Activated T-cell treated with anti-CD3 and anti-CD28 coated beads, Interleukin-2, amount 50 U/mL, for 1 hour (primary cell): ENCODE measurements at places on chromosomes 6 and 20.

- DNase-seq = no peak
Measured at GRCh38 chr6:132669690-132670291, 10.8 kb upstream of the TAAR1 start.

- DNase-seq = no peak
Measured at GRCh38 chr6:166569206-166569605, 17.3 kb downstream of the RAMACL start.

- no peak for DNase-seq
Measured at GRCh38 chr6:44789806-44790205, 402.3 kb downstream of the CDC5L start.

DNA sequence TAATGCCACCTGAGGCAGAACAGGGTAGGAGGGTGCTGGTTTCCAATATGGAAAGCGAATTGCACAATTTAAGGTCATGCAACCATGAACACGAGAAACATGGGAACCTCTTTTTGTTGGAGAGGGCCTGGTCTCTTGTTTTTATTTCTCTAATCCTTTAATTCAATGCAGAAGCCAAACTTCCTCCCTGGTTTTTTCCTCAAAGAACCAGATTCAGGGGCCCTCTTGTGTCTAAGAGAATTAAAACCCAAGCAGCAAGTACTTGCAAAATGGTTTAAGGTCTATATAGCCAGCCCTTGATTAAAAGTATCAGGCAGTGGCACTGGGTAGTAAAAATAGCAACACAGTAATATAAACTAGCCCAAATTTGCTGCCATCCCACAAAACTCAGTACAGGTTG, 19.5 kb downstream of the GSTA4 start:
- no peak for DNase-seq

DNA sequence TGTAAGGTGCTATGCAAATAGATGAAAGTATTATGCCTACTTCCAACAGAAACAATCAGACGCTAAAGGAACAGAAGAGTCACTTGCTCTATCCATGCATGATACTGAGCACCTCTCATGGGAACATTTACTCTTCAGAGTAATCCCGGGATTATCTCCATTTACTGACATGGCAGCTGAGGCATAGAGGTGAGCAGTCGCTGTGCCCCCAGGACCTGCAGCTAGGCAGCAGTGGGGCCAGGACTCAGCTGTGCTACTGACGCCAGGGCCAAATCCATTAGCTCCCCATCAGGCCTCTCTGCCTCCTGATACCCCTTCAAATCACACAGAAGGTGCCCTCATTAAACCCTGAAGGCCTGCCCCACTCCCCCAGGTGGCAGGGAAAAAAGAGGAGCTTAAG, 51.9 kb downstream of the TRAM2 start:
- no peak for DNase-seq

DNA sequence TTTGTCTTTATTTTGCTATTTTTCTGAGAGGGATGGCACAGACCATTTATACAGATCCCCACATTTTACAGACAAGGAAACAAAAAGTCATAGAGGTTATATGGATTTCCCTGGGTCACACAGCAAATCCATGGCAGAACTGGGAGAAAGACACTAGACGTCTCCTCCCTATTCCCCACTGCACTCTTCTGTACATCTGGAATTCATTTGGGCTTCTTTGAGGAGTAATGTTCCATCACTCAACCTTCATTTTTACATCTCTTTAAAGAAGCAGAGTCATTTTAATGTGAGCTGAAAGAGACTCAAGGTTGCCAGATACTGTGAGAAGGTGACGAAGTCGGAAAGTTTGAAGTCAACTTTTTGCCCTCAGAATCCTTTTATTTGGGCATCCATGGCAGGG, 207.3 kb downstream of the OTOR start:
- no peak for DNase-seq

DNA sequence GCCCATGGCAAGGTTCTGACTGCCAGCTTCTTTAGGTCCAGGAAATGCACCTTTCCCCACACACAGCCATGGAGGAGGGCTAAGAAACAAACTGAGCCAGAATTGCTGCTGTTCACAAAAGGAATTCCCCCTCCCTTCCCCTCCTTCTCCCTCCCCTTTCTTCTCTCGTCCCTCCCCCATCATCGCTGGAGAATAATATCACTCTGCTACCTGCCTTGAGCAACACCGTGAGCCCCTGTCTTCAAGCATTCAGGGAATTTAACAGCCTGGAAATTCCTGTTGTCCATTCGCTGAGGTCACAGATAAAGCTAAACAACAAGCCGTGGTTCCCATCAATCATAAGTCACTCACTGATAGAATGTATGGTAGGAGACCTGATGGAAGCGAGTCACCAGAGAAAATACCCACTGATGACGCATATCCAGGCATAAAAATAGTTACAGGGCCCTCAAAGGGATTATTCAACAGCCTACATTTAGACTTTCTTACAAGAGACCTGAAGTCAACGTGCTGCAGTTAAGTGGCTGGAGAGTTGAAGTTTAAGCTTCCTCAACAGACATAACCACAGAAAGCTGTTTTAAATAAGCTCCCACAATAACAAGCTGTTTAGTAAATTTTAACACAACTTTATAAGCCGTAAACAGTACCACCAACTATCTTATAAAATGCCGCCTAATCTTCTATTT, 59.7 kb downstream of the HIVEP2 start:
- DNase-seq = peak; percentile 55

DNA sequence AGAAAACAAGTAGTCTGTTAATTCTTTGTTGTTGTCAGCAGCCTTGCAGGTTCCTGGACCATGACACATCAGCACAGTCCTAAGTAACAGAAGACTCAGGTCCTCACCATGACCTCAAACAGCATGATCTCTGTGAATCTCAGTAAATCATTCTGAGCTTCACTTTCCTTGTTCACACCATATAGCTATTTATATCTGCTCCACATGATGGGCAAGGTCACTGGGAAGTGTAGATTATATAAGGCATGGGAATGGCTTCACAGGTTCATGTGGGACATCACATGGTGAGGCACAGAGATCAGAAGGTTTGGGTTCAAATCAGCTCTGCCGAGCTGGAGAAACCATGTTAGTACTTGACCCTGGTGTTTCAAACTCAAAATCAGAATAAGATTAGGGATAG, 245.4 kb upstream of the SPTLC3 start:
- no peak for DNase-seq

DNA sequence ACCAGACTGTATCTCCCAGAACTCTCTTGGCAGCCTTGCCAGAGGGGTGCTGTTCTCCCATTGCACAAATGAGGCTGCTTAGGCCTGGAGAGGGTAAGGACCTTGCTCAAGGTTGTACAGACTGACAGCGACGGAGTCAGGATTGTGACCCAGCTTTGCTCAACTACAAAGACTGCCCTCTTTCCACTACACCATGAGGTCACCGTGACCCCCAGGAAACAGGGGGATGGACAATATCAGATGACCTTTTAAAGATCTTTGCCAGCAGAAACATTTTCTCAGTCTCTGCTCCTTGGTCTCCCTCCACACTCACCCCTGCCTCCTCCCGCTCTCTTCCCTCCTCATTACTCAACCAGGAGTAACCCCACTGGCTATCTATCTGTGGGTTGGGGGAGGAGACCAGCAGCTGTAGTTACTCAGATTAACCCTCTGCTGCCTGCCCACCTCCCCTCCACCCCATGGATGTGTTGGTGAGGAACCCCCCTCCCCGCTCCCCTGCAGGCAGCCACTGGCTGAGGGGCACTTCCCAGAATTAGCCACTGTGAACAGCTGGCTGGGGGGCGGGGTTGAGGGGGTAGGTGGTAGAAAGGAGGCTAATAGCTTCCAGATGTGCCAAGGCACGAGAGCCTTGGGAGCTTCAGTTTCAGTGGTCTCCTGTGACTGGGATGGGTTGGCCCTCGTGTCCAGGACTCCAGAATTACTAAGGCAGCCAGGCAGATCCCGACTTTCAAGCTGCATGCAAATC, 26.9 kb upstream of the MRPS18A start:
- no peak for DNase-seq

DNA sequence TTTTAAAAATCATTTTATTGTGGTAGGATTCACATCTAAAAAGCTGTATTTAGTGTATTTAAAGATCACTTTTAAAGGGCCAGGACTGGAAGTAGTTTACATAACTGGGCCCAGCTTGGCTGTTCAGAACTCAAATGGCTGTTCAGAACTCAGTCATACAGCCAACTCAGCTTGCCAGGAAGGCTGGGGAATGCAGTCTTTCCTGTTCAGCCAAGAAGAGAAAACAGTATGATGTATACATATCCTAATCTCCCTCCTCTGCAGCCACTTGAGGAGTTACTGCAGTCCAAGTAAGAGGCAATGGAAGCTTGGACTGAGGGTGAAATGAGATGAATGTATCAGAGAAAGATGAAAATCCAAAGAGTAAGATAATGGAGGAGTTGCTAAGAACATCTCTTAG, 24.6 kb downstream of the DSTN start:
- no peak for DNase-seq

DNA sequence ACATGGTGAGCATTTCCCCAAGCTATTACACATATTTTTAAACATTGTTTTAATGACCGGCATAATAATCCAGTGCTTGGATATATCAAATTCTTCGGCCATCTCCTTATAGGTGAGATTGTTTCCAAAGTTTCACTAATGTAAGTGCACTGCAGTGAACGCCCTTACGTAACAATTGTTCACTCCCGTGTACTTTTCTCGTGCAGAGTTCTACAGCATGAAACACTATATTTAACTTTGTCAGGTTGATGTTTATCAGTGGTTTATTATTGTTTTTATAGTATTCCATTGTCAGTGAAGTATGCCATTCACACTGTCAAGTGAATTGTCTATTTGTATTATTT, 3.4 kb upstream of the GZF1 start:
- no peak for DNase-seq

DNA sequence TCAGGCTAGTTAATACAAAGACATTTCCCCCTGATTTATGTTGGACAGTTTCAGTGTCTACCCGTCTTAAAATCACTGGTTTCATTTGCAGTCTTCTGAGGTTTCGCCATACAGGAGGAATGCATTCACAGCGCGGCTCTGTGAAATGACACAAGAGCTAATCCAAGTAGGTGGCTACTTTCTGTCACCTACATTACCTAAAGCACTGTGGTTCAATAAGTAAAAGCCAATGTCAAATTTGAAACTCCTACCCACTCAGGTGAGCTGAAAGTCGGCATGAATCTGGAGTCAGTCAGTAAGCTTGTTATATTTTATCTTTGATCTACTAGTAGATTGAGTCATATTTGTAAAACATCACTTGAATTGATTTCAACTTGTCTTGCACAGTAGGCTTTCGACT, 370.8 kb downstream of the LAMA2 start:
- DNase-seq = no peak

DNA sequence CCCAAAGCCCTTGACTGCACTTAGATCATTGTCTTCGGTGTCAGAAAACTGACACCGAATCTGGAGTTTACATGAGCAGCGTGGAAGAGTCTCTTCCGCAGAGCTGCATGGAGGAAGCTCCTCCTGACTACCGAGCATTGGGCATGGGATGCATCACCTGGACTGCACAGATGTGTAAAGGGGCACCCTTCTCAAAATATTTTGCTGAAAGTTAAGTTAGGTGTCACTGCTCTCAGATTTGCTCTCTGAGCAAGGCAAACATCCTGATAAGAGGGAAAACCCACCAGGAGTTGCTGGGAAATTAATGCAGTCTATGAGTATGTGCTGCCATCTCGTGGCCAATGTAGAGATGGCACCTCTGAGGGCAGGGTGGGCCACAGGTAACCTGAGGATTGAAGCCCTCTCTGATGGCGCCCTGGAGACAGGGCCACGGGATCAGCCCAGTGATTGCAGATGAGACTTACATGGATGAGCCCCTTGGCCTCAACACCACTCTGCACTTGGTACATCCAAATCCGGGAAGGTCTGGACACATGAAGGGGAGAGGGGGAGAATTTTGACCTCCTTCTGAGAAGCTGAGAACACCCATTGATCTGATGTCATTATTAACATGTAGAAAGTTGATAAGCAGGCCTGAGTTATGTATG, 129.9 kb downstream of the LPA start:
- DNase-seq = peak; percentile 66

- DNase-seq = no peak
Measured at GRCh38 chr6:54786154-54786553, 60.4 kb upstream of the FAM83B start.

GRCh38 chr6:95786802-95787201, 209.5 kb downstream of the MANEA start:
- no peak for DNase-seq

DNA sequence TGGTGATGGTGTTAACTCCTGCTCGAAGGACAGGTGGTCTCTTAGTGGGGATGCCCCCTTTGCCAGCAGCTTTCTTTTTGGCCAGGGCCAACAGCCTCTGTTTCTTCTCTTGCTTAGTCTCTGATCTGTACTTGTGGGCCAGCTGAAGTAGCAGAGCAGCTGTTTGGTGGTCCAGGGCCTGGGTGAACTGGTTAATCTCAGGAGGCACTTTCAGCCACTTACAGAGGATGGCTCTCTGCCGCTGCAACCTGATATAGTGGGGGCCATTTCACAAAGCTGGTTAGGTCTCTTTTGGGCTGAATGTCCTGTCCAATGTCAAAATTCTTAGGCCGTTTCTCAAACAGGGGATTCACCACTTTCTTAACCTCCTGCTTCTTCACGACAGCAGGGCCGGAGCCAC, 23.2 kb upstream of the LOC128125822 start:
- no peak for DNase-seq

- no peak for DNase-seq
Measured at GRCh38 chr6:96864216-96865054, 27.2 kb upstream of the GPR63 start.

- DNase-seq = no peak
Measured at GRCh38 chr6:72849346-72849745, 227.5 kb downstream of the KCNQ5 start.

DNA sequence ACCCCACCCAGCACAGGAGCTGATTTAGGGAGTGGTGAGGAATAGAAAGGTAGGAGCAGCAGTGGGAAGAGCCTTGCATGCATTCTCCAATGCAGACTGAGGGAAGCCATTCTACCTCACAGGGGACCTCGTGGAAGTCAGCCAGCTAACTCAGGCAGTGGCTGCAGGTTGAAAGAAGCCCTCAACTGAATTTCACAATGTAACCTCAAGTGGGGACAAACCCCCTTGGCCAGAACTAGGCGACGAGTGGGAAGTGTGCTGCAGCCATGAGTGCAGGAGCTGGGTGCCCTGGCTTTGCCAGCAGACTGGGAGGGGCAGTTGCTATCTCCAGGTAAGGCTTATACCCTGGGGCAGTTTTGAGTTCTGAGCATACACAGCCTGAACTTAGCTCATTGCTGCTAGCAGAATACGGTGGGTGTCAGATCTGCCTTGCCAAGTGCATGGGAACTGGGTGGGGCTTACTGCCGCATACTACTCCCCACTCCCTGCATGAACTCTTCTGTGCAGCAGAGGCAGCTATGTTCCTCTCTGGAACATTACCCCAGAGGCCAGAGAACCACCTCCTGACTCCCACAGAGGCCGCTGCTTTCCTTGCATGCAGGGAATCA, 126.5 kb downstream of the CDK19 start:
- no peak for DNase-seq

- no peak for DNase-seq
Measured at GRCh38 chr20:33531047-33531877, 41.4 kb downstream of the CBFA2T2 start.

- no peak for DNase-seq
Measured at GRCh38 chr6:2651536-2651935, 99.2 kb downstream of the MYLK4 start.

- DNase-seq = no peak
Measured at GRCh38 chr6:140744659-140745320, 1370.3 kb upstream of the CITED2 start.
